Activated T-cell treated with anti-CD3 and anti-CD28 coated beads, Interleukin-2, amount 50 U/mL, for 1 hour (primary cell): ENCODE measurements at places on chromosomes 3 and 15.

DNA sequence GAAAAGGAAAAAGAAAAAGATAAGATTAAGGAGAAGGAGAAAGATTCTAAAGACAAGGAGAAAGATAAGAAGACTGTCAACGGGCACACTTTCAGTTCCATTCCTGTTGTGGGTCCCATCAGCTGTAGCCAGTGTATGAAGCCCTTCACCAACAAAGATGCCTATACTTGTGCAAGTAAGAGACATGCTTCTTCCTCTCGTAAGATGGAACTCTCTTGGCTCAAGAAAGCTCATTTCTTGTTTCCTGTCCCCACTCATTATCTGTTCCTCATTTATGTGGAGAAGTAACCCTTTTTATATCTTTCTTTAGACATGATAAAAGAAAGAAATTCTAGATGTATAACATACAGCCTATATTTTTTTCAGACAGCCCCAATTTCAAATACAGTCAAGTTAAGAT is 101.4 kb downstream of the KLHL25 start:
- no peak for DNase-seq

DNA sequence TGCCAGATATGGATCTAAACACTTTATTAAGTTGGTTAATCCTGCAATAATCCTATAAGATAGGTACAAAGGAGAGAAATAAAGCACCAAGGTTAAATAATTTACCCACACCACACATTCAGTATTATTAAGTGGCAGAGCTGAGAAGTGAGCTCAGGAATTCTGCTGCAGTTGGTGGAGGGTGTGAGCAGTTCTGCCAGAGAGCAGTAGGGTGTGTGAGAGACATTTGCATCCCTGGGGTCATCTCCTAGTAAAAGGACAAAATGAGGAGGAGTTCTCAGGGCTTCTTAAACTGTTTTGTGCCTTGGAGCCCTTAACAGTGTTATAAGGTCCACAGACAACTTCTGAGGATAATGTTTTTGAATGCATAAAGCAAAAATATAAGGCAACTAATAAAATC is 484.5 kb downstream of the TAFA4 start:
- no peak for DNase-seq

DNA sequence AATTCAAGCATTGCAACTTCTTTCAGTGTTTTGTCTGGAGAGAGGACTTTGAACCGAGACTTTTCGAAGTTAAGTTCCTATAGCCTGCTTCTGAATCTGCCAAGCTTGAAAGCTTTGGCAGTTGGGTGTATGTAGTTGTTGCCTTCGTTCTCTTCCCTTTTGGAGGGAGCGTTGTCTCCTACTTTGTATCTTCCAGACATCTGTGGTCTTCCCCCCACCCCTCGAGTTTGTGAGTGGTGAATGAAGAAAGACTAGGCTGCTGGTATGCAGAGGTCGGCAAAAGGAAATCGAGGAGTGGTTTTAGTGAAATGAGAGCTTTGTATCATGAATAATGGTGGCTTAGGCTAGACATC is 1.3 kb downstream of the CTNNB1 start:
- no peak for DNase-seq

- DNase-seq = no peak
These were observed 7.8 kb upstream of the KIF7 start for GRCh38 chr15:89662893-89663626.

DNA sequence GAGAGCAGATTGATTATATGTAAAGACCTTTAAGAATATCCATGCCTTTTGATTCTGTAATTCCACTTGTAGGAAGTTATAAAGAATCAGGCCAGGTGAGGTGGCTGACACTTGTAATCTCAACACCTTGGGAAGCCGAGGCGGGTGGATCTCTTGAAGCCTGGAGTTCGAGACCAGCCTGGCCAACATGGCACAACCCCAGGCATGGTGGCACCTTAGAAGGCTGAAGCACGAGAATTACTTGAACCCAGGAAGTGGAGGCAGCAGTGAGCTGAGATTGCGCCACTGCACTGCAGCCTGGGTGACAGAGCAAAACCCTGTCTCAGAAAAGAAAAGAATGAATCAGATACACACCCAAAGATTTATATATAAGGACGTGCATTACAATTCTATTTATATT is 33.9 kb downstream of the HRH1 start:
- no peak for DNase-seq

- no peak for DNase-seq
These were observed at the start of gene WDR49 for GRCh38 chr3:167653760-167654159. TSS of gene WDR49 (minus strand) at chr3:167653942. CDS start at chr3:167653425, 517 bp downstream.

- no peak for DNase-seq
These were observed 44.0 kb downstream of the PCCB start for GRCh38 chr3:136294176-136294575.

- DNase-seq = no peak
These were observed 482.5 kb upstream of the TBL1XR1 start for GRCh38 chr3:177679568-177680471.

DNA sequence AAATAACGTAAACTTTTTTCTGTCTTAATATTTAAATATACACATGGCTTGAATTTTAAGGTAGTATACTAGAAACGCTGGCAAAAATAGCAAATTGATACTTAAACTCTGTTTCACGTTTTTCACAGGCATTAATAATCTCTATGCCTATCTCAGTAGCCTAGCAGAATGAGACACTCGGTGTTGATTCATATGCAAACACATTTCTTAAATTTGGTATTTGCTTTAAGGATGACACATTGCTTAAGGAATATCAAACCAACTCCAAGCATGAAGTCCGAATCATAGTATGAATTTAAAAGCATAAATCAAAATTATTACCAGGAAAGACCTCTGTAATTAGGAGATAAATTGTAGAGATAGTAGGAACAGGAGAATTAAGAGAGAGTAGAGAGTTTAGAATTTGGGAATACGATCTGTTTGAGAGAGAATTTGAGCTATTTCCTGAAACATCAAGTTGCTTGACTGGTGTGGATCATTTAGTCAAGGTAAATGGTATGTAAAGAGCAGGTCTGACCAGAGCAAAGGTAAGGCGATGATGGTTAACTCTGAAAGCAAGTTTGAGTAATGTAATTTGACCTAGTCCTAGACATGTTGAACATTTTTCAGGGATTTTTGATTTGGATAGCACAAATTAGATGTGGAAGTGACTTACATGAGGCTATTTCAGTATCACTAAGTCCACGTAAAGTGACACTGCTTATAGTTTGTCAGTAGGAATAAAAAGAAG is 236.1 kb downstream of the ROBO1 start:
- no peak for DNase-seq

GRCh38 chr15:51341366-51342226 is at the start of gene GLDN:
TSS of gene GLDN (plus strand) at chr15:51341655. CDS start at chr15:51341685, 30 bp downstream.
- DNase-seq = no peak

GRCh38 chr3:5330152-5330810 is 142.8 kb downstream of the EDEM1 start:
- no peak for DNase-seq

GRCh38 chr15:42373274-42373673 is 14.0 kb downstream of the CAPN3 start:
- no peak for DNase-seq

DNA sequence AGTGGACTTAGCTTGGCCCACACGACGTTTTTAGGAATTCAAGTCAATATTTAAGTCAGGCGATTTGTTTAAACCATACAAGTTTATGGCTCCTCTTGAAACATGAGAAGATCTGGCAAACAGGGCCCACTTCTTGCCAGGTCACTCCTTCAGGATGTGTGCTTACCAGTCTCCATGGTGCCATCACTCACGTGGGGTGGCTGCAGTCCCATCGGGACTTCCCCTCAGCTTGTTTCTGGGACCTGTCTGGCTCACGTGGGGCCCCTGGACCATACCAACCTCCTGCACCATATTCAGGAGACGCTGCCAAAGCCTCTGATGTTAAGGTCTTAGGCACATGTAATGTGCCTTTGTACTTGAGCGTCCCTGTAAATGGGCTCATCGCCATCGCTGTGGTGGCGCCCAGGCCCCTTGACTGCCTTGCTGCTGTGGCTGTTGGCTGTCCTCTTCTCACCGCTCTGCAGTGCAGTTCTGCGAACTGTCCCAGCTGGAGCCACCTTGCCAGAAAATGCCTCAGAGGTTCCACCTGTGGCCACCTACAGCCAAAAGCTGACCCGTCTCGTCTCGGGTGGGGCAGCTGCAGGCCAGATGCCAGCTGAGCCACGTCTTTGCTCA is 8.9 kb downstream of the MCM2 start:
- DNase-seq = no peak

DNA sequence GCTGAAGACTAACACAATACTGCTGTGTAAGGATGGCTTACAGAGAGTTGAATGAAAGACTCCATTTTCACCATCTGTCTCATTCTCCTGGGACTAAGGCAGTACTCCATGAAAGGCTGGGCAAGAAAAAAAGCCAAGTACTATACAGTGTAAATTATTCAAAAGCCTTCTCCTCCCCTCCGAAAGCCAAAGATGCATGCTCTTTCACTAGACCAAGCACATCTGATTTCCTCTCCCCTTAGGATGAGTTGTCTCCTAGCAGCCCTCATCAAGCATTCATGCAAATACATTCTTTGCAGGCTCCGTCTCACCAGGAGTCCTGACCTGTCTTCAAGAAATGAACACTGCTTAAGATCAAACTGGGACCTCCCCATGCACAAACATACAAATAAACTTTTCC is 133.5 kb upstream of the THBS1 start:
- no peak for DNase-seq

GRCh38 chr3:4981294-4981664 is 2.0 kb downstream of the BHLHE40 start:
- DNase-seq = no peak

DNA sequence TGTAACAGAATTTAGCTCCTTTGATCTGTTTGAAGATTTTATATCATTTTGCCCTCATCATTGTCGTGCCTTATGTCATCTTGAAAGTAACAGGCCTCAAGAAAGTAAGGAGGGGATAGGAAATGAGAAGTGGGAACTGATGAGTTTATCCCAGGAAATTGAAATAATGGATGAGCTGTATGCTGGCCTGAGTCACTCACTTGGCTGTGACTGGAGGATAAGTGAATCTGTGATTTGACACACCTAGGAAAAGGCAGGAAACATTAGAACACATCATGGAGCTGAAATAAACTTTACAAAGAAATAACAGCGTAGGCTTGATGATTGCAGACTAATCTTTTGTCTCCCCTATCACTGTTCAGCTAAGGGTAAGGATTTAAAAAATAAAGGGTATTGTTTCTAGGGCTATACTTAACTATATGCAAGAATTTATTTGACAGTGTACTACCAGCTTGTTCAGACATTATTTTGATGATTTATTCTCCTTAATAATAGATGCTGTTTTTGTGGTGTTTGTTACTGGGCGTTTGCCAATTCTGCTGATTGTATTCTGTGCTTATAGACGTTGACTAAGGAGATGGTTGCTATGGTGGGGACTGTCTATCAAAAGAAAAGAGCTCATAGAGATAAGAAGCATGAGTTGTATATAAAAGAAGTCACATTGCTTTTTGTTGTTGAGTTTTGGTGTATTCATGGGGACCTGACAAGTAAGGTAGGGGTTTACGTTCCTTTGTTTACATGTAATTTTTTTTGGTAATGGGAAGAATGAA is 105.6 kb upstream of the ROPN1 start:
- no peak for DNase-seq

GRCh38 chr3:30666572-30667279 is 60.3 kb downstream of the TGFBR2 start:
- DNase-seq = no peak

- DNase-seq = no peak
These were observed 48.1 kb downstream of the PLCL2 start for GRCh38 chr3:16932877-16933276.

- DNase-seq = no peak
These were observed 63.2 kb downstream of the PDE8A start for GRCh38 chr15:85044894-85045293.

DNA sequence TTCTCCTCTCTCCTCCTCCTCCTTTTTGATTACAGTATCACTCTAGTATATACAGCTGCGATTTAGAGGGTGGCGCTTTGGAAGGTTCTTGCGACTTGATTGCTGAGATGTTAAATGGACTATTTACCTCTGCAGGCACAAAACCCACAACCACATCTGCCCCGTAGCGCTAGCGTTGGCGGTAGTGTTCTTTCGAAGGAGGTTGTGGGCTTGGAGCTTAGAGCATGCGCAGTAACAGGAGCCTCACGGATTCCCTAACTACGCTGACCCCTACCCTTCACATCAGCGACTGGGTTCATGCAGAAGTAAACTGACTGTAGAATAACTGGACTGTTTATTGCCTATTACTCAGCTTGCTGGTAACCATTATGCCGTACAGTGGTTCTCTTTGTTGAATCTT is 58.0 kb downstream of the CGGBP1 start:
- no peak for DNase-seq

DNA sequence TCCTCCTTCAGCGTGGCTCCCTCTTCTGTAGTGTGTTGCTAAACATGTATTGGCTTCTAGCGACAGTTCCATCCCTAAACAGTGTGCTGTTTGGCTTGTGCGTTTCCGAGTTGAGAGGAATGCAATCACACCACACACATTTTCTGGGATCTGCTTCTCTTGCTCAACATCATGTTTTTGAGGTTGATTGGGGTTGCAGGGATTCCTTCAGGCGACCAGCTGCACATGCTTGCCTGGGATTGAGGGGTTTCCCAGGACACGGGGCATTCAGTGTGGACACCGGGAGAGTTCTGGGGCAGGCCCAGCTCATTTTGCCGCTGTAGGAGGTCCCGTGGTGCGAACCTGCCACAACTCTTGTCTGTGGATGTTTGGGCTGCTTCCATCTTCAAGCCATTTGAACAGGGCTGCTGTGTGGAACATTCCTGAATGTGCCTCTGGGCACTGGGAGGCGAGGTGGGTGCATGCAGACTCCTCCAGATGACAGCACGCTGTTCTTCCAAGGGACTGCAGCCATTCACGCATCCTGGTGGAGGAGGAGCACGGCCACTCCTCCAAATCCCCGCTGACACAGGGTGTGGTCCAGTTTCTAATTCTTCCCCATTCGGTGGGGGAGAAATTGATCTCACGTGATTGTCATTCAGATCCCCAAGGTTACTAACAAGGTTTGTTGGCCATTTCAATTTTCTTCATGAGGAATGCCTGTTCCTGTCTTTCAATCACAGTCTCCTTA is 82.8 kb downstream of the PLXNA1 start:
- no peak for DNase-seq

DNA sequence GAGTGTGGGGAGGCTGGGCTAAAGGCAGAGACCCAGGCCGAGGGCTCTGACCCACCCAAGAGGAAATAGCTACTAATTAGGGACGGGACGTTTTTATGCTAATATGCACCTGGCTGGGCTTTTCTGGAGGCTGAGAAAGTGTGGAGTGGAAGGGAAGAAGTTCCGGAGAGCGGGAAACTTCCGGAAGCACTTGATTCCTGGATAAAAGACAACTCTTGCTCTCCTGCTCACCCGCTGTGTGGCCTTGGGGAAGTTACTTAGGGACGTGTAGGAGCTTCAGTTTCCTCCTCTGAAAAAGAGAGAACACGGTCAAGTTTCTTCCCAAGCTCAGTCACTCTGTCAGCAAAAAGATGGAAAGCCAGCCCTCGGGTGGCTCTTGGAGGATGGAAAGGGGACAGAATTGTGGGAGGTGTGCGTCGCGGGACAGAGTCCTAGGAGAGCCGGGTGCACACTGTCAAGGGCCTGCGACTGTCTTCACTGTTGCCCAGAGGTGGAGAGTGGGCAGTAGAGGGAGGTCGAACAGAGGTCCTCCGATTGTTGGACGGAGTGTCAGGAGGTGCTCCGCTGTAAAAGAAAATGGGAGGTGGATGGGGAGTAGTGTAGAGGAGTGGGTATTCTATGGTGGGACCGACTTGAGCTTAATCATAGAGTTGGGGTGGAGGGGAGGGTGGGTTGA is 43.2 kb downstream of the EPHB3 start:
- no peak for DNase-seq
